ENCODE measurements at places on chromosomes 2 and 18.

DNA sequence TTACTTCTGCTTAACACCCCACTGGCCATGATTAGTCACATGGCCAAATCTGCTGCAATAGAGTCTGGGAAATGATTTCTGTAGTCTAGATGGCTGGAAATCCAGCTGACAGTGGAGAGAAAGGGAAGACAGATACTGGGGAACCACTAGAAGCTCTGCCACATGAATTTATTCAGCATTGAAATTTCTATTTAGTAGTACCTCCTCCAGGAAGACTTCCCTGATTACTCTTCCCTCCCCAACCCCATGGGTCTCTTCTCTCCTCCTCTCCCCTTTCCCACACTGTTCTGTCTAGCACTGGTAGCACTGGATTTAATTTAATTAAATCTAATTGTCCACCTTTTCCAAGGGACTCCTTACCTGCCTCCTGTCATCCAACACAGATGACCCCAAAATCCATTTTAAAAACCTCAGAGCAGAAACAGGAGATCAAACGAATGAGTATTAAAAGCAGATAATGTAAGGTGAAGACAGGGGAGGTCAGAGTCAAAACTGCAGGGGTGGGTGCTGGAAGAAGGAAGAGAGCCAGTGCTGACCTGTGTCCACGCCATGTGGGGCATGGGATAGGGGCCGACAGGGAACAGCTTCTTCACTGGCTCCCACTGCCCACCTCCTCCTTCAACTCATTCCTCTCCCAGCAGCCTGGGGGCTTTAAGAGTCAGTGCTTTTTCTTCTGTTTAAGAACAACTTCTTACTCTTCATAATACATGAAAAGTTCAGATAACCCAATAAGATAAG, 169.2 kb upstream of the HS6ST1 start:
- DNase-seq = no peak

DNA sequence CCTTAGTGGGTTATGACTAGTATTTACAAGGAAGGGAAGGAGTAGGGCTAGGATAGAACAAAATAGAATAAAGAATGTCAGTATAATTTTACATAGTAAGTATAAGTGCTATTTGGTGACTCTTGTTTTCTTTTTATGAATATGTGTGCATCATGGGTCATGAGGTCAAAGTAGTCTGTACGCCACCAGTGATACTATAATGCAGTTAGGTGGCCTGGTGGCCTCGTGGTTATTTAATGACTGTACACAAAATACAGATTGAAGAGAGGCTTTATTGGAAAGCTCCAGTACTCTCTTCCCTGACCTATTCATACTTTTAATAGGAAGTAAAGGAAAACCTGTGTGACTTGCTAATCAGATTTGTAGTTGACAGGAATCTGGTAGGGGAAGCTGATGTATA, 27.3 kb downstream of the CAB39 start:
- DNase-seq = no peak

- no peak for DNase-seq
These were observed 190.4 kb downstream of the NCK2 start for GRCh38 chr2:105935063-105935462.

DNA sequence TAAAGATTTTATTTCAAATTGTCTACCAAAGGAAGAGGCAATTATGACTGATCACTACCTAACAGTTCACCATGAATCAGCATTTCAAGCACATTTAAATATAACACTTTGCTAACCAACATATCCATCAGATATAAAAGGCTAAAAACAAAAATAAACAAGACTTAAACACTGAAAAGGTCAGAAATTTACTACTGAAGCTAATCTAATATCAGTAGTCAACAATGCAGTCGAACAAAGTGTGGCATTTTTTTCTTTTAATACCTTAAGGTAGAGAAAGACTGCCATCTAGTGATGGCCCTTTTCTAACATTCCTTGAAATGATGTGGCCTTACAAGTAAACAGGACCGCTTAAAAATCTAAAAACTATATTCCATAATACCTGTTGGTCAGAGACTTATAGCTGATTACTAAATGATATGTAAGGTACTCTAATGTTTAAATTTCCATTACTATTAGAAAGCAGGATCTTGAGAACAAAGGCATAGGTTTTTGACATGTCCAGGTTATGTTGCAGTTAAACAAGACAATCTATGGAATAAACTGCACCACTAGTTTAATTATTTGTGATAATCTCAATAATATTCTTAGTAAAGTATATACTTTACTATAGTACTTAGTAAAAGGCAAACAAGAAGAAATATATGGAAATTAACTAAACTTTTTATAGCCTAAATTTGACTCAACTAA, 80.0 kb downstream of the EXOC6B start:
- DNase-seq = no peak

DNA sequence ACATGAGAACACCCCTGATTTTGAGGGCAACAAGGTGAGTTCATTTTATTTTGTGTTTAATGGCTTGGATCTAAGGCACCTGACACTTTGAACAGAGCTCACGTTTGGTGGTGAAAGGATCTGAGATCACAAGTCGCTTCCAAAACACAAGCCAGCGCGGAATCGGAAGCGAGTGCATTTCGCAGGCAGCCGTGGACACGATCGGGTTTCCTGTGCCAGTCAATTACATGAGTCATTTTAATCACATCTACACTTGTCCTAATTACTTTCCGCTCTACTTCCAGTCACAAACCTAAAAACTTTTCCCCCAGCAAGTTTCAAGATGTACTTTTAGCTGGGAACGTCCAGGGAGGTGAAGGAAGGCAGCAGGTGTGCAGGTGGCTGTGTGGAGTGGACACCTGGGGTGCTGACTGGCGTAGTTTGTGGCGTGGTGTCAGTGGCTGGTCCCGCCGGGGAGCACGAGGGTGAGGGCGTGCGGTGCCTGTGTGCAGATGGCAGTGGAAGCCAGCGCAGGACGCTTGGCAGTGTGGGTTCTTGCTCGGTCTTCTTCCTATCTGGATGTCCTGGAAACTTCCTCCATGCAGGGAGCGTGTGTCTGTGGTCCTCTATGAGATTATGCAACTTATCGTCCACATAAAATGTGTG, 75.6 kb downstream of the DCDC2C start:
- no peak for DNase-seq

DNA sequence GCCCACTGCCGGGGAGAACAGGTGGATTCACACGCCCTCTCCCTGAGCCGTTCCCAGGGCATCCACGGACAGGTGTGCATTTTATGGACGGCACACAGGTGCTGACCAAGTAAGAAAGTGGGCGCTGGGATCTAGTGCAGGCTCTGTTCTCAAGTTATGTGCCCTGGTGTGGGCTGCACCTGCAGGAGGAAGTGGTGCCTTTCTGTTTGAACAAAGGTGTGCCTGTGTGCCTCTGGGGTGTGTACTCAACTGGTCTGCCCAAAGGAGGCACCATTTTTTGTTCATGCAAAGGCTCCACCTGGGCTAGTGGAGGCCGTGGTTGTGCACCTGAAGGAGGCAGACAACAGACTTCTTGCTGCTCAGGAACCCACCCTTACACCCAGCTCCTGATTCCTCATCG, 88.2 kb upstream of the HK2 start:
- no peak for DNase-seq

DNA sequence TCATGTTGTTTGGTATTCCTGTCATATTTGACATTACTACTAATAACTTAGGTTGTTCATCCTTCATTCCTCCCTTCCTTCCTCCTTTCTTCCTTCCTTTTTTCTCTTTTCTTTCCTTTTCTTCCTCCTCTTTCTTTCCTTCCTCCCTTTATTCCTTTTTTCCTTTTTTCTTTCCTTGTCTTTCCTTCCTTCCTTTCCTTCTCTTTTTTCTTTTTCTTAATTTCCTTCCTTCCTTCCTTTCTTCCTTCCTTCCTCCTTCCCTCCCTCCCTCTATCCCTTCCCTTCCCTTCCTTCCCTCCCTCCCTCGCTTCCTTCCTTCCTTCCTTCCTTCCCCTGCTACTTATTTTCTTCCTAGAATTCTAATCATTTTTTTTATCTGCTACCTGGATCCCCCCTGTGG, 66.1 kb downstream of the CTNNA2 start:
- DNase-seq = no peak

- no peak for DNase-seq
These were observed 183.5 kb downstream of the SCG2 start for GRCh38 chr2:223418604-223419199.

DNA sequence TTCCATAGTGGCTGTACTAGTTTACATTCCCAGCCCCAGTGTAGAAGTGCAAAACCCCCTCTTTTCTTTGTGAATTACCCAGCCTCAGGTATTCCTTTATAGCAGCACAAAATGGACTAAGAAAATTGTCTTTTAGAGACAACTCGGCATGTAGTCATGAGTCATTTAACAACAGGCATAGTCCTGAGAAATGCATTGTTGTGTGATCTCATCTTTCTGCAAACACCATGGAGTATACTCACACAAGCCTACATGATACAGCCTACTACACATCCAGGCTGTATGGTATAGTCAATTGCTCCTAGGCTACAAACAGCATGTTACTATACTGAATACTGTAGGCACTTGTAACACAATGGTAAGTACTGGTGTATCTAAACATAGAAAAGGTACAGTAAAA, 44.4 kb upstream of the MBP start:
- no peak for DNase-seq

- DNase-seq = no peak
These were observed 160.6 kb downstream of the RNF144A start for GRCh38 chr2:7077660-7078267.

- DNase-seq = no peak
These were observed 296 bp downstream of the TTC21B start for GRCh38 chr2:165953306-165953654.

DNA sequence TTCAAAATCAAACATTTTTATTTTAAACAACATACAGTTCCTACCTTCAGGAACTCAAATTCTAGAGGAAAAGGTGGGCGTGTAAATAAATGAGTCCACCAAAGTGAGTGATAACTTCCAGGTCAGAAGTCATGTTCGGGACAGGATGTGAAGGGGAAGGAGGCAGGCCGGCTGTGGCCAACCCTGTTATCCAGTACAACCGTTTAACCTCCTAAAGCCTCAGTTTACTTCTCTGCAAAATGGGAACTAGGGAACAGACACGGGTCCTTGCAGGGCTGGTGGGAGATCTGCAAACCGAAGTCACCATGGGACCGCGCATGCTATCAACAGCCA, 373 bp downstream of the EIPR1 start:
- DNase-seq = no peak

DNA sequence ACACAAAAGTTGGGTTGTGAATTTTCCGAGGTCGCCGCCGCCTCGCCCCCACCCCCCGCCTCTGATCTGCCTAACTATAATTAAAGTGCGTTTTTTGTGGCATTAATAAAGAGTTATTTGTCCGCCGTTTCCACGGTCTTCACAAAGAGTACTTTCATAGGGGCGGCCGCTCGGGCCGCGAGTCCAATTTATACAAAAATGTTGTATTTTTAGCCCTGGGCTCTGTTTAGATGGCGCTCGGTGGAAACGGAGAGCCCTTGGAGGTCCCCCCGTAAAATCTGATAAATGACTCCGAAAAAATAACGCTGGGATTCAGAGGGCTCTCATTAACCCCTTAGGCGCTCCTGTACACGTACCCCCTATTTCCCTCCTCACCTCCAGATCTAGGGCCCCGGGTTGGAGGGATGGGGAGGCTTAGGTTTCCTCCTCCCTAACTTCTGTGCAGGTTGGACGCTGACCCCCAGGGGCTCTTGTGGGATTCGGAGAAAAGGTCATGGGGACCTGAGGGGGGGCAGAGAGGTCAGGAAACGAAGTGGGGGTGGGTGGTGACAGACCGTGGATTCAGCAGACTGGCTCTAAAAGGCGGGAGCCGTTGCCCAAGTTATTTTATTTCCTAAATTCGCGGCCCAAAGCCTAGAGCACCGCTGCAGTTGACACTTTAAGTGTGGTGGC, 1.9 kb downstream of the CYP26B1 start:
- DNase-seq = no peak

DNA sequence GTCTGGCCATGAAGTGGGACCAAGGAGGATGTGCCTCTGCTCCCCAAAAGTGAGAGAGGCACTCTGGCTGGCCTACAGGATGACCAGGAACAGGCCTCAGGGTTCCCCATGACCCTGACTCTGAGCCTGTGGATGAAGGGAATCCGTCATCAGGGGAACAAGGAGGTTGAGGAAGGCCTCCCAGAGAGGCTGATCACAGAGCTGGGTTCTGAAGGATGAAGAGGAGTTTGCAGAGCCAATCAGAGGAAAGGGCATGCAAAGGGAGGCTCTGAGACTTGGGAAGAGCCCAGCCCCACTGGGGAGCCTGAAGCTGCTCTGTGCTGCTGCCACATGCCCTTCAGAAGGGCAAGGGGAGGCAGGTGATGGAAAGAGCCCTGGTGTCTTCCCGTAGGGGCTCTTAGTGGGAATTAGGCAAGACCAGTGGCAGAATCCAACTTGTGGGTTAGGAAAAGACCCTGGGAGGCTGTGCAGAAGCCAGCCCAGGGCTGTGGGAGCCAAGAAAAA, 141.3 kb upstream of the ID2 start:
- no peak for DNase-seq

GRCh38 chr18:54031243-54031642, 193.2 kb downstream of the MBD2 start:
- DNase-seq = no peak

- DNase-seq = no peak
These were observed 13.4 kb upstream of the HRH4 start for GRCh38 chr18:24446953-24447538.

- DNase-seq = no peak
These were observed 50.3 kb downstream of the SERPINB8 start for GRCh38 chr18:64019922-64020756.

DNA sequence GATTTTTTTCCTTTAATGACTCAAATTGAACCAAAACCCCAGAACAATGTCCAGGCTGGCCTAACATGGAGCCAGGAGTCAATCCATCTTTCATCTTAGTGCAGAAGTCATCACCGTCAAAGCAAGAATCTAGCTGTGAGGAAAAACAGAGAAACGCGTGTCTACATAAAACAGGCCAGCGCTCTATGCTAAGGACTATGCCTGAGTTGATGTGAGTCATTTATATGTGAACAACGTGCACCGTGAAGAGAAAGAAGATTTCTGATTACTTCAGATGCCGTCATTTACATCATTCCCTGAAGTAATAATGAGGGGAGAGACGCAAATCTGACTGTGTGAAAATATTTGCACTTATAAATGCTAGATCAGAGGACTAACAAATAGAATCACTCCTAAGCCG, 34.0 kb upstream of the SALL3 start:
- DNase-seq = no peak

GRCh38 chr18:25279961-25280360, 72.0 kb downstream of the ZNF521 start:
- no peak for DNase-seq

DNA sequence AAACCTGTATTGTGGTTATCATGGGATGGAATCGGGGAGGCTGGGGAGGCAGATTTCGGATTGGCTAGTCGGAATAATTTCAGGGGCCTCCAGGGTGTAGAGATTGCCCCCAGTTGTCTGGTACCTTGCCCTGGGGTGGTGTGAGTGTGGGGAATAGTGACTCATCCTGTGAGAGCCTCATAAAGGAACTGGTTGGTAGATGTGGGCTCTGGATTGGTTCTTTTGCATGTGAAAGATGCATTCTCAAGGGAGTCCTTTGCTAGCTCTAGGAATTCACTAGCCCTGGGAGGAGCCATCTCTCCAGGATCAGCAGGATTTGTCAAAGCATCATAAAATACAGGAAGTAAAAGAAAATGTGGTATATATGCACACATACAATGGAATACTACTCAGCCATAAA, 331.6 kb downstream of the SETBP1 start:
- DNase-seq = no peak

GRCh38 chr2:121128741-121129659, 156.0 kb downstream of the TFCP2L1 start:
- DNase-seq = no peak
